ENCODE measurements at places on chromosomes 2 and 18. TPM values are rescaled to one million over a fixed set of nuclear protein-coding genes. Genes with fewer than 3 reads are reported as not detected.
A peak's percentile ranks its signal among the peaks of the same experiment; 100 is the strongest.

DNA sequence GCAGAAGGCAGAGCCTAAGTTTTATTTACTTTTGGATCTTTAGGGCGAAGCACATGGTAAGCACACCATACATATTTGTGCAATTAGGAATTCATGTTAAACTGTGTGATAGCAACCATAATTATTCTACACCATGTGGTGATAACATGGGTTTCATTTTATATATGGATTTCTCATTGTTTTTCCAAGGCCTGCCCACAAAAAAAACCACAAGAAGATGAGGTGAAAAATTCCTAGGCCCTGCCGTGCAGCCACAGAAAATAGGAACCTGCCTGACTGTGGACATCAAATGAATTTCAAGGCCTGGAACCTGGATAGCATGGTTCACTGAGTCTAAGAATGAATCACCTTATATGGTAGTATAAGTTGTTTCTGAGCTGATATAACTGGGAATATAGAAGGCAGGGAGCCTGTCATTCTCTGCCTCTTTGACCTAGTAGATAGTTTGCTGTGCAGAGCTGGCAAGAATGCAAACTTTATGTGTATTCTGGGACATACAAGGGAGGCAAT lies 22.4 kb upstream of the SSB start:
- DNase-seq = peak; percentile 40

DNA sequence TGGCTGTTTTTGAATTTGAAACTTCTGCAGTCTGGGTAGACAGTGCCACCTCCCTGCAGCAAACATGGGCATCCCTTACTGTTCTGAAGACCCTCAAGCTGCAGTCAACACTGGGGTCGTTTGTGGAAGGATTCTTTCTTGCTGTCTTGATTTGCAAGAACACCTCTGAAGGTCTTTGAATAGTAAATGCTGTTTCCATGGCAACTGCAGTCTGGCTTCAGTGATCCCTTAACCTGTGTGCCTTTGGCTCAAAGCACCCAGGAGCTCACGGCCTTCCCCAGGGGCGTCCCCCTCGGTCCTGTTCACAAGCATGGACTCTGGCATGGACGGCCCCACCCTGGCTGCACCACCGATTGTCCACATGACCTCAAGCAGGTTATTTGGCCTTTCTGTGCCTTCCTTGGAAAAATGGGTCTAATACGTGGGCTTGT lies 38.3 kb downstream of the LRRFIP1 start:
- no peak for DNase-seq

GRCh38 chr2:163348857-163349380 lies 386.9 kb downstream of the FIGN start:
- DNase-seq = peak; percentile 95

GALNT5 gene
- 28.8 TPM for total RNA-seq

DNA sequence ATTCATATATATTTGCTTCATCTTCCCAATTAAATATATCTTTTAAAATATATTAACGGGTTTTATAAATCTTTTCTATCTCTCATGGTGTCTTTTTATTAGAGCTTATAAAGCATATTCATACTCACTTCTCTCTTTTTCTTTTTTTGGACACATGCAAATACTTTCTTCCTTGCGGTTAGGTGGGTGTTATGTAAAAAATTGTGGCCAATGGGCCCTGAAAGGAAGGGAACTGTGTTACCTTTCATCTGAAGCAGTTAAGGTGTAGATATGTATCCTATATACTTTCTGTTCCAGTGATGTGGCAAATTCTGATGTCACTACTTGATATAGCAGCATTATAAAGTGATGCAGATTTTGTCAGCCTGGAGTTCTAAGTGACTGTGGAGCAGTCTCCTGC lies 714.5 kb downstream of the PLCL1 start:
- DNase-seq = no peak

Data from M059J (cell line).